ENCODE measurements at places on chromosomes 6 and 20.
A peak's percentile ranks its signal among the peaks of the same experiment; 100 is the strongest.

GRCh38 chr6:52106994-52107393 is 19.6 kb upstream of the PKHD1 start:
- no peak for DNase-seq

GRCh38 chr20:35279533-35280174 is 1.7 kb upstream of the MMP24OS start:
- DNase-seq, result no peak

GRCh38 chr6:119171088-119171841 is 92.8 kb upstream of the FAM184A start:
- no peak for DNase-seq

DNA sequence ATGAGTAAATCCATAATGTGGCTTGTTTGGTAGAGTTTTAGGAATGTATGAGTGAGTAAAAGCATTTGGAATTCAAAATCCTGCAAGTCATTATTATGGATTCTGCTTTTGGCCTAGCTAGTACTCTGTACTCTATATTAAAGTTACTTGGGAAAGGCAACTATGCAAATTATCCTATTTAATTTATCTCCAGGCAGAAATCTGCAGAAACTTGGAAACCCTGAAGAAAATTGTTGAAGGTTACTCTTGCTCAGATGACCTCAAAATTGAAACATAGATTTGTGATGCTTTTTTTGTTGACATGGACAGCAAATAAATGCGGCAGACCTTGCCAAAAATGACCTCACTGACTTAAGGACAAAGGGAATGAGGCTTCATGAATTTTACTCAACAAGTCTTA is 477.1 kb upstream of the EYS start:
- no peak for DNase-seq

GRCh38 chr6:152428126-152428525 is 209.0 kb downstream of the SYNE1 start:
- peak; percentile 45 for DNase-seq

GRCh38 chr20:60583741-60584140 is 625.5 kb downstream of the CDH26 start:
- DNase-seq, result no peak

GRCh38 chr20:57122536-57123489 is 143.6 kb downstream of the BMP7 start:
- no peak for DNase-seq

GRCh38 chr20:48166082-48166835 is 381.0 kb upstream of the SULF2 start:
- no peak for DNase-seq

- no peak for DNase-seq
Observed at GRCh38 chr6:7262746-7263518, 50.1 kb downstream of the SSR1 start.

DNA sequence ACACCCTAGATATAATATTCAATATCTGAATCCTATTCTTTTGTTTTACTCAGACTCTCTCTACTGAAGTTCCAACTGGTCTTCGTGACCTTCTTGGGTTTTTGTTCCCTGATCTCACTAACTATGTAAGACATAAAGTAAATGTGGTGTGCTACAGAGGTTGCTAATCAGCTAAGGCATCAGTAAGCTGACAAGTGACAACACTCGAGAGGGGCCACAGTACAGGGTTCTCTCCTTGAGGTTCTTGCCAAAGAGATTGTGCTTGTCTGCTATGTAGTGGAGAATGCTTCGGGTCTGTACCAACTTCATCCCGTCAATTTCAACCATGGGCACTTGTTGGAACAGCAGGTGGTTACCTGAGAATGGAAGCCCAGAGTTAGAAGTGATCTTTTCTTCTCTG is 9.9 kb downstream of the GSTA4 start:
- DNase-seq, result no peak

DNA sequence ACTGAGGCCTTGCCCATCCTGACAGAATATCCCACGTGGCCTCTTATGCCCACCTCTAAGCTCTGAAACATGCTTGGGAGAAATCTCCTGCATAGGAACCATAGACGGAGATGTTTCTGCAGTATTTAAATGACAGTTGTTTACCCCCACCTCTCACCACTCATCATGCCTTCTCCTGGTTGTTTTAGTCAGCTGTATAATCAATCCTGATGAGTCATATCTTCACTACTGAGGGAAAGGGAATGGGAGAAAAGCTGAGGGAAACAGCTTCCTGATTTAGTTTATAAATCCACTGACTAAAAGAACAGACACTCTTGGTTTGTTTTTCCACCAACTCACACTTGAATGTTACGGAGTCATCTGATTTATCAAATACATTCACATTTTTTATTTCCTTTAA is 113.2 kb upstream of the TENT5A start:
- DNase-seq, result peak; percentile 40

DNA sequence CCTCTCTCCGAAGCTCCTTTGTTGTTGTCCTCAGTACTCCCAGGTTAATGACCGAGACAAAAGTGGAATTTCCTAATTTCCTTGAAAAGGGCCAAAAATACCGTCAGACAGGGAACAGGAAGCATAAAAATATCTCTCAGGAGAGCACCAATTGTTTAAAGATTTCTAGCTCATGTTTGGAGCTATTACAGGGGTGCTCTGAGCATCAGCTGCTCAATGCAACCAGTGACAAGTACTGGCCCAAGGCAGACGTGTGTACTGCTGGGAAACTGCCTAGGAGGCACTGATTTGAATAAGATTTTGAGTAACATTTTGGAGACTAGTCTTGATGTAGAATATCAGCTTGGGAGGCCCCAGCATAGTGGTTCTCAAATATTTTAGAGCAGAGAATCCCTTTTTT is 17.3 kb downstream of the LAMA4 start:
- peak; percentile 85 for DNase-seq

GRCh38 chr6:88358846-88359245 is 192.7 kb upstream of the CNR1 start:
- peak; percentile 39 for DNase-seq

DNA sequence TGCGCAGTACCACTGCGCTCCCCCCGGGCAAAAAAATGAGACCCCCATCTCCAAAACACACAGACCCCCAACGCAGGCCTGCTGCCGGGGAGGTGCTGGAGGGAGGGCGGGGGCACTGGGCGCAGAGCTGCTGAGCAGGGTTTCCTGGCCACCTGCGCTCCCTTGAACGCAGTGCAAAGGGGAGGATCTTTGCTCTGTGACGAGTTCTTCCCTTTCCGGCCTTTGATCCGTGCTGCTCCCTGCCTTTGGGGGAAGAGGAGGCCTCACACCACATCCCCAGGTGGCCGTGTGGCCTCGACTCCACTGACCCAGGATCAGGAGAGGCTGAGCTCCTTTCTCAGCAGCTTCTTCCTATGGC is 8.9 kb upstream of the COL20A1 start:
- no peak for DNase-seq

DNA sequence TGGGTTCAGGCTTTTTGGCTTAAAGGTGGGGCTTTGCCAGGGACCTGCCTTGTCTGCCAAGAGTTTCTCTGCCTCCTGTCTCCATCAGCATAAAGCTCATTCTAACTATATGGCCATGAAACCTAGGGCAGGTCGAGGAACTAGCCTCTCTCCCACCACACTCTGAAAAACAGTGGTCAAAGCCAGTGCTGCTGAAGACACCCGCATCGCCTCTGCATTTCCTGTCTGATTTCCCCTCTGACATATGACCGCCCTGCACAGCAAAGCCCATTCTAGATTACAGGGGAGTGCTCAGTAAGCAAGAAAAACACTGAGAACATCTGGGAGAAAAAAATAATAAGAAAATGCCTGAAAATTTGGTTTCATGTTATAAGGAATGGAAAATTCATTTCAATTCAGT is 573.6 kb downstream of the PRKN start:
- no peak for DNase-seq

DNA sequence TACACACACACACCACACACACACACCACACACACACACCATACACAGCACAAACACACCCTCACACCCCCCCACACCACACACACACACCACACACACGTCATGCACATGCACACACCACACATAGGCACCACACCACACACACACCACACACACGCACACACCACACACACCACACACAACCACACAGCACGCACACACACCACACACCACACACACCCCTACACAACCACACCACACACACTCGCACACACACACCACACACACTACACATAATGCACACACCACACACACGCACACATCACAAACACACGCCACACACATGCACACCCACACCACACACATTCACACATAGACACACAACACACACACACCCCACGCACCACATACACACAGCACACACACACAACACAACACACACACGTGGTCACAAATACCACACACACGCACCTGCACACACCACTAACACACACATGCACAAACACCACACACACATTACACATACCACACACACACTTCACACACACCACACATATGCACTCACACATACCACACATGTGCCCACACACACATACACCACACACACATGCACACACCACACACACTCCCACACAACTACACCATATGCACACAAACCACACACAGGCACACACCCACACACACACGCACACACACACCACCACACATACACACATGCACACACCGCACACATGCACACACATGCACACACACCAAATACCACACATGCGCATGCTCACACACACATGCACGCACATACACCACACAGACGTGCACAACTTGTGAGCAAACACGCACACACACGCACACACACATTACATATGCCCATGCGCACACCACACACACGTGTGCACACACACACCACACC is 9.4 kb upstream of the ACSS1 start:
- no peak for DNase-seq

GRCh38 chr6:108587258-108588059 is 26.7 kb downstream of the FOXO3 start:
- DNase-seq, result peak; percentile 82
